ENCODE measurements at places on chromosomes 7 and 10.
A peak's percentile ranks its signal among the peaks of the same experiment; 100 is the strongest.

- no peak for DNase-seq
These were observed 270.1 kb upstream of the FZD1 start for GRCh38 chr7:90994121-90994520.

GRCh38 chr7:128833946-128834325 is 3.7 kb downstream of the FLNC start:
- no peak for DNase-seq

DNA sequence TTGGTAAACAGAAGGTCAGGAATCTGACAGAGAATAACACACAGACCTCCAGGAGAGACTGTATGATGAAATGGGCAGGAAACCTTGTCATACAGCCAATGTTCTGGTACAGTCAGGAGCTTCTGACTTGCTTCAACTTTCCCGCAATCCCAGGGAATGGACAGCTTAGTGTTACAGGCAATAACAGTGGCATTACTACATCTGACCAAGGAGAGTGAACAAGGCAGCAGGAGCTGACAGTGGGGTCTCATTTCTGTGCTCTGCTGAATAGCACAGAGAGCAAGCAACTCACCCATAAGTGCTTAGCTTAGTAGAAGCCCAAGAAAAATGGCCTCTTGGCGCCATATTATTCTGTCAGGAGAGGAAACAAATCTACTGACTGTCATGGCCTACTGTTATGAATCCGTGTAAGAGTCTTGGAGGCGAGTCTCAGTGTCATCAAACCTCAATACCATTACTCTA is 186.2 kb upstream of the MTPN start:
- DNase-seq = no peak

DNA sequence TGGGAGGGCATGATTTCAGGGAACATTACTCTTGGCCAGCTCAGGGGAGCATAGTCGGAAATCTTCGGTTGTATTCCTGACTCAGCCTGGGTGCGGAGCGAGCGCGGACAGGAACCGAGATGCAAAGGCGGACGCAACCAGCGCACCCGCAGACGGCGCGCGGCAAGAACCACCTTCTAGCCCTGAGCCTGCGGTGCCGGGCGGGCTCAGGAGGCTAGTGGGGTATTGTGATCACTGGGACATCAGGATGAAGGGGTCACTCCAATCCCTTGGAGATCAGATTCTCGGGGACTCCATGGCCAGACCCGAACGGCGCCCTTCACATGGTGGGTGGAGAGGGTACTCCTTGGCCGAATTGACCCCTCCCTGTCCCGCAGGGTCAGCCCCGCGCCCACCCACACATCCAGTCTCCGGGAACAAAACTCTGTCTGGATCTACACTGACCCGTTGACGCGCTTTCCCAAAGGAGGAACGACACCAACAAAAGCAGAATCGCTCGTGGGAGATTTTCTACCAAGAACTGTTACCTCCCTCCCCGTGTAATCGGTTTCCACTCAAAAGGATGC is 730.5 kb downstream of the ZWINT start:
- DNase-seq = no peak

- no peak for DNase-seq
These were observed 1.6 kb upstream of the HILPDA start for GRCh38 chr7:128453836-128454804.

DNA sequence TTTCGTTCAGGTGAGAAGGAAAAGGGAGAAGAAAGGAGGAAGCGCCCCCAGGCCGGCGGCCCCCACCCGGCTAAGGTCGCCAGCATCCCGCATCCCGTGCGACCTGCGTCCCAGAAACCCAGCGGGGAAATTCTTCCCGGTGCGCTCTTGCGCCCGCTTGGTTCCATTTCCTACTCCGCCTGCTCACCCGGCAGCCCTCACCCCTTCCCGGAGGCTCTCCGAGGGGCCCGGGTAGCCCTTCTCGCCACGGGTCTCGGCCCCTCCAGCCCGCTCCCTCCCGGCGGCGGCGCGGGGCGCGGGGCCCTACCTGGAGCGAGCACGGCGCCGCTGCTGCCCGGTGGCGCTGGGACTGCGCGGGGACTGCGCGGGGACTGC is at the start of gene PRKCQ:
PRKCQ (minus strand) TSS at position 373 of the 375 bp plus-strand sequence. CDS start 65,141 bp downstream, outside the sequence.
- no peak for DNase-seq

- DNase-seq = no peak
These were observed 102.2 kb upstream of the ANKRD1 start for GRCh38 chr10:91022924-91023699.

DNA sequence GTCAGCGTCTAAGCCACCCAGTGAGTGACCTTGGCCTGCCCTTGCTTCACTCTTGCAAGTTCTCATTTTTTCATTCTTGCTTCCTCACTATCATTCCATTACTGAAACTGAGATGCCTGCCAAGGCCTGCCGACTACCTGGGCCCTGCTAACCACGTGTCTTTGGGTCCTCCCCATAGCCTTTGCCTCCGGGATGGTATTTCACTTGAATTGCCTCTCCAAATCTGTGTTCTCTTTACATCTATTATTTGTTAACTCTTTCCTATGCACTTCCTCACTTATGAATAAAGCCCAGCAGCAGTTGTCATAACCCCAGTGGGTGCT is 234.6 kb downstream of the SNX10 start:
- DNase-seq = no peak

GRCh38 chr10:60044242-60044641 is 137.9 kb upstream of the CCDC6 start:
- DNase-seq = no peak

DNA sequence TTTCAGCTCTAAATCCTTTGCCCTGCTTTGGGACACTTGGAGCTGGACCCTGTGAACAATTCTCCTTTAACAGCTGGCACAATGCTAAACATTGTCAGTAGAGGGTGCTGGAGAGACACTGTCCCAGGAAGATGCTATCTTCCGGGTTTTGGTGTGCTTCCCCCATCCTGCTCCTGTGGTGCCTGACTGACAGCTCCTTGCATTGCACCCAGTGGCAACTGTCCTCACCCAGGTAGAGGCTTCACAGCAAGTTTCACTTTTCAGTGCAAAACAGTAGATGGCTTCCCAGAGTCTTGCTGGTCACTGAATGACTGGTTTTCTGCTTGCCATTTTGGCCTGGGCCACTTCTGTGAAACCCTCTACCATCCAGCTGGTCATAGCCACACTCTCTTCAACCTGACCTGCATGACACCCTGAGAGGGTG is 77.3 kb downstream of the CDC14C start:
- peak; percentile 43 for DNase-seq

DNA sequence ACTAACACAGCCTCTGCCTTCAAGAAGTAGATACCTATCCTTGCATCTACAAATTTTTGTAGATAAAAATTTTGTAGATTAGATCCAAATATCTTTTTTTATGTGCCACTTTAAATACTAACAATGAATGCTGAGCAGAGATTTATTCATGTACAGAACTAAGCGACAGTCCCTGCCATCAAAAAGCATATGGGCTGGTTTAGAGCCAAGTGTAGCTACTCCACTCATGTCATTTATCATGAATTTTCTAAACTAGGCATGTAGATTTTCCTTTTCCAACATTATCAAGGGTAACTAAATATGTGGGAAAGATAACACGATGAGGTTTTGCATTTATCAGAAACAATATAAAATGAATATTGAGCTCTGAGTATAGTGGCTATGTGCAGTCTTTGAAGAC is 857.5 kb downstream of the XPNPEP1 start:
- DNase-seq = no peak

- DNase-seq = no peak
These were observed 5.8 kb downstream of the AP4M1 start for GRCh38 chr7:100107125-100107737.

- DNase-seq = no peak
These were observed 81.8 kb downstream of the PAX2 start for GRCh38 chr10:100826983-100827818.

DNA sequence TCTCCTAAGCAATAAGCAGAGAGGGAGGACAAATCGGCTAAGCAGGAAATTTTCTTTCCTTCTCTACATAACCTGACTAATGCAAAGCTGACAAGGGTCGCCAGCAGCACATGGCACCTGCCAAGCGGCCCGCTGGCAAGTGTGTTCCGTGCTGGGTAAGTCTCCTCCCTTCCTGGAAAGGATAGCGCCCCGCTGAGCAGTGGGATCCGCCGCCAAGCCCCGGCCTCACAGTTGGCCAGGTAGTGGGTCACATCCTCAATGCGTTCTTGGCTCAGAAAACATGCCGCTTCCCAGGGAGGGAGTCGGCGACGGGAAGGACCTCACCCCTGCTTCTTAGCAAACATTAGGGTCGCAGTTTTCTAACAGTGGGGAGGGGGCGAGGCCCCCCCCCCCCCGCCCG is 488.9 kb upstream of the NUPR2 start:
- DNase-seq = no peak

- no peak for DNase-seq
These were observed 47.2 kb downstream of the CAMK1D start for GRCh38 chr10:12396567-12396966.

DNA sequence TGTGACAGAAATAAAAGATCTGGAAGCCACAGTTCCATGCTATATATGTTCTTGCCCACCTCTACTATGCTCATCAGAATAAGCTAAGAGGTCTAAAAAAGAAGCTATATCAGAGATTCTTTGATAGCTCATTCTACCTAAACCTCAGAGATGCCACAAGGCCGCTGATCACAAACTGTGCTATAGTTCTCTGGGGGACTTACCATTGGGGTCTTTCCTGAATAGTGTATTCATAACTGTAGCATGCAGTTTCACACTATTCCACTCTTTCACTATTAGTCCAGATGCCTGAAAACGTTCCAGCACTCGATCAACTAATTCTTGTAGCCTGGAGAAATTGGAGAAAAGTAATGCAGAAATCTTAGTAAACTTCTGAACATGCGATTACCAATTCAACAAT is 44.5 kb upstream of the SPOCK2 start:
- DNase-seq = no peak

DNA sequence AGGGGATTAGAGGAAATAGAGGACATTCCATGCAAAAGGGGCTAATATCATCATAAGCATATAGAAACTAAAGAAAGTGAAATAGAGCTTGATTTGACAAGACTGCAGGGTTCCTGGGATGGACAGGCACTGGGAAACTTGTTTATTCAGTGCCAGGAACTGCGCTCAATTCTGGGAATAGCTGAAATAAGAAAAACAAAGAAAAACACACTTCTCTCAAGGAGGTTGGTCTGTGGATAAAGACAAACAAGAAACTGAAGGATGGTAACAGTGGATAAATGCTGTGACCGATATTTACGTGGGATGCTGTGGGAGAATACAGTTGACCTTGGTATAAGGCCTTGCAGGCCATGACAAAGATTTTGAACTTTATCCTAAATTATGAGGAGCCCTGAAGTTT is 40.9 kb upstream of the ANLN start:
- DNase-seq = no peak

DNA sequence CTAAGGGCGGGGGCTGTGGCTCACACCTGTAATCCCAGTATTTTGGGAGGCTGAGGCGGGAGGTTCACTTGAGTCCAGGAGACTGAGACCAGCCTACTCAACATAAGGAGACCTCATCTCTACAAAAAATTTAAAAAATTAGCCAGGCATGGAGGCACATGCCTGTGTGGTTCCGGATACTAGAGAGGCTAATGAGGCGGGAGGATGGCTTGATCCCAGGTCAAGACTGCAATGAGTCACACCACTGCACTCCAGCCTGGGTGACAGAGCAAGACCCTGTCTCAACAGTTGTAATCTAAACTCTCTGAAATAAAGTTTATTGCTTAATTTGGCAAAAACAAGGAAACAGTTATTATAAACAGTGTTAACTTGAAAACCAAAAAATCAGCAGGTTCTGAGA is 123.3 kb downstream of the USP6NL start:
- no peak for DNase-seq

DNA sequence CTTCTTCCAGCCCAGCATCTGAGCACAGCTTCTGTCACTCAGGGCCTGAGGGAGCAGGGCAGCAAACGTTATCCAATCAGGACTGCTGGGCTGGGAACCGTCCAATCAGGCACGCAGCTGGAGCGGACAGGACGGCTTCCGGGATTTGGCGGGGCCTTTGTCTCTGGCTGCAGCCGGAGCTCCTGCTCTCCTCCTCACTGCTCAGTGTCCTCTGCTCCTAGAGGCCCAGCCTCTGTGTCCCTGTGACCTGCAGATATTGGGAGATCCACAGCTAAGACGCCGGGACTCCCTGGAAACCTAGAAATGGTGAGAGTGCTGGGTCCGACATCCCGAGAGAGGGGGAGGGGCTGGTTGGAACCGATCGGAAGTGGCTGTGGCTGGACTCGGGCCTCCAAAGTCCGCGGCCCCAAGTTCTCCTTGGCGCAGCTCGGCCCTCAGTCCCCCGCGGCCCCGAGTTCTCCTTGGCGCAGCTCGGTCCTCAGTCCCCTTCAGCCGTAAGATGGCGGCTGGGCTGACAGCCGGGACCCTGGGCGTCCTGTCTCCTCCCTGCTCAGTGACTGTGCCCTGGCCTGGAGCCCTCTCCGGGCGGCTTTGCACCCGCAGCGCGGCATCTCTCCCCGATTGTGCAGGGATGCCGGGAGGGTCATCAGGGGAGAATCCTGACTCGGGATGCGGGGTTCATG is at the start of gene ZNF107:
ZNF107 (plus strand) TSS at position 154 of the 683 bp plus-strand sequence; CDS start at position 304, 150 bp downstream.
- peak; percentile 88 for DNase-seq

All from GDM1 (cell line).